ENCODE measurements at places on chromosomes 13 and 19.

DNA sequence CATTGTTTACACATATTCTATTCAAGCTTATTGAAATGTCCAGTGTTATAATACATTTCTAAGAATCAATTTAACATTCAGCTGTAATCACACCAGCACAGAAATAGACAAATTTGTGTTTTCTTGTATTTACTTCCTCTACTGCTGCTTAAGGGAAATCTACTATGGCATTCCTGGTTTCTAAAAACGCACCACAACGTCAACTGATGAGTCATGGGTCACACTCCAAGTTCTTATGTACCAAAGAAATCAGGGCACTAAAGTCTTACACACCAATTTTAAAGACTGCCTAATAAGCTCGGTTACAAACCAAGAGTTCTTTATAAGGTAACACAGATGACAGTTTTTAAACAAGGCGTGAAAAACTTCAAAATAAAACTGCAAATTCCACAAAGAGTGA is 13.2 kb downstream of the LNX2 start:
- DNase-seq: no peak

GRCh38 chr19:19480688-19481087 is 34.7 kb downstream of the TSSK6 start:
- no peak for DNase-seq

DNA sequence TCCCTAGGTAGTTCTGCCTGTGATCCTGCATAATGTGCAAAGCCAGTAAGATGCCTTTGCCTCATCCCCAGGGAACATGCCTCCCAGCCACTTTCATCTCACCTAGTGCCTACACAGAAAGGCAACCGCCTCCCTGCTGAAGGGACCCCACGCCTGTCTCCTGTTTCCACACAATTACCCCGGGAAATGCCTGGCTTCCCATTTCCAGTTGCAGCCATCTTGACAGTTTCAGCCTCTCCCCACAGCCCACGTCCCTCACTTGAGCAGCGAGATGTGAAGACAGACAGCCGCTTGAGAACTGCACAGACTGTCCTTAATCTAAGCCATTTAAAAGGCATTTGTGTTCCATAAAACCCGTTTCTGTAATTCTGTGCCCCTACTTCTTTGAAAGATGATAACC is 4.7 kb upstream of the UQCRFS1 start:
- no peak for DNase-seq

- no peak for DNase-seq
Measured at GRCh38 chr13:77118134-77118533, 91.2 kb upstream of the FBXL3 start.

GRCh38 chr19:49499030-49499670 is 2.9 kb downstream of the RPS11 start:
- no peak for DNase-seq

GRCh38 chr19:32570081-32570785 is 10.8 kb upstream of the PDCD5 start:
- DNase-seq: peak; percentile 43

DNA sequence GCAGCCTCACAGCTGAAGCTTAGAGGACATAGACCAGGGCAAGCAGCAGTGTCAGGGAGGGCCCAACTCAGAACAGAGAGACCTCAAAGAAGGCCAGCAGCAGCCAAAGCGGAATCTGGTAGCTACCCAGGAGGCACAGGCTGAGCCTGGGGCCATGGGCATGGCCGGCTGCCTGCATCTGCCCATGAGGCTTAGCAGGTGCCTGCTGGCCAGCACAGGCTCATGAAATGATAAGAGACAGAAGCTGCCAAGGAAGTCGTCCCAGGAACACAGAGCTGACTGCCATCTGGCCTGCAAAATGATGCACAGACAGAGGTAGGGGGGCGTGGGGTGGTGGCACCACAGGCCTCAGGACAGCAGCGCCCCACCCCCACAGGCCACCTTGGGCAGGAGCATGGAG is 29.2 kb downstream of the TUBA3C start:
- DNase-seq: no peak
